ENCODE measurements at places on chromosomes 2 and 18. TPM values are rescaled to one million over a fixed set of nuclear protein-coding genes. Genes with fewer than 3 reads are reported as not detected.

SAG gene
- not detected for total RNA-seq

MAP2 gene
- total RNA-seq = 0.21 TPM

DNA sequence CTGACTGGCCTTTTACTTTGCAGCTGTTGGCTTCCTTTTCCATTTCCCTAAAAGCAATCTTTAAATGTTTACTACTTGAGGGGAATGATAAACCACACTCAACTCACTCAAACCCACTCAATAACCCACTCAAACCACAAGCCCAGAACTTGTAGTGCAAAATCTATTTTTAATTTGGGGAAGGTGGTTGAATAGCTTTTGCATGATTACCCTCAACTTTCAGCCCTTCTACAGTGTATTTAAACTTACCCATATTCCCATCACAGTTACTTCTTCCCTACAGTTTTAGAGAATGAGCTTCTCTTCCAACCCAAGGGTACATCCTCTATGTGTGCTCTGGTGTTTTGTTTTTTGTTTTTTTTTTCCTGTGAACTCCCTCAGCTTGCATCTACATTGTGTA, 636.1 kb downstream of the TDRD15 start:
- no peak overlapping the region for H3K4me3 ChIP-seq
- no peak overlapping the region for H3K27ac ChIP-seq
- no peak for DNase-seq

DNA sequence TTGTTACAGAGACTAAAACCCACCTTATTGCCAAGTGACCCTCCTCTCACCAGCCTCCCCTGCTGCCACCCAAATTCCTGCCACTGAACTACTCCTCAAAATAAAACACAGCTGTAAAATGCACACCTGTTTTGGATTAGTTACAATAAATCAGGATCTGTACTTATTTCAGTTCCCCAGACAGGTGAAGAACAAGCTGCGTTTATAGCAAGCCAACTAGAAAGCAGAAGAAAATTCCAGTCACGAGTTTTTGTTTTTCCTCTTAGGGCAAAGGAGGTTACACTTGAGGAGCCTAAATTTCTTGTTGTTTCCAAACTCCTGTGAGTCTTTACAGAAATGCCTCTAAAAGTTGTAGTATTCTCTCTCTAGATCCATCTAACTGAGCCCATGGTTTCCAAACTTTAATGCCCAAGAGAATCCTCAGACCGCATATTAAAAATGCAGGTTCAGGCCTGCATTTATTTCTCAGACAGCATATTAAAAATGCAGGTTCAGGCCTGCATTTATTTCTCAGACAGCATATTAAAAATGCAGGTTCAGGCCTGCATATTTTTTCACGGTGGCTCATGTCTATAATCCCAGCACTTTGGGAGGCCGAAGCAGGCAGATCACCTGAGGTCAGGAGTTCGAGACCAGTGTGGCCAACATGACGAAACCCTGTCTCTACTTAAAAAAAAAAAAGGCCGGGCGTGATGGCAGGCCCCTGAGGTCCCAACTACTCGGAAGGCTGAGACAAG, 62.2 kb downstream of the ALPK2 start:
- peaks cover 13% of the 10 kb centered on the region for H3K4me1 ChIP-seq
- no peak overlapping the region for H3K27ac ChIP-seq
- no peaks in the 10 kb centered on the region for H3K27me3 ChIP-seq
- no peak overlapping the region for H3K4me3 ChIP-seq

GRCh38 chr2:26672818-26673393, 19.6 kb upstream of the KCNK3 start:
- no peaks in the 10 kb centered on the region for H3K4me1 ChIP-seq
- H3K36me3 ChIP-seq = no peaks in the 10 kb centered on the region
- H3K27ac ChIP-seq = no peak overlapping the region

- no peaks in the 10 kb centered on the region for H3K4me1 ChIP-seq
- H3K27ac ChIP-seq = no peak overlapping the region
- no peak overlapping the region for H3K4me3 ChIP-seq
- DNase-seq = no peak
These were observed 53.0 kb upstream of the LCLAT1 start for GRCh38 chr2:30394096-30394495.

STAT1 gene
- total RNA-seq = 89.5 TPM

DNA sequence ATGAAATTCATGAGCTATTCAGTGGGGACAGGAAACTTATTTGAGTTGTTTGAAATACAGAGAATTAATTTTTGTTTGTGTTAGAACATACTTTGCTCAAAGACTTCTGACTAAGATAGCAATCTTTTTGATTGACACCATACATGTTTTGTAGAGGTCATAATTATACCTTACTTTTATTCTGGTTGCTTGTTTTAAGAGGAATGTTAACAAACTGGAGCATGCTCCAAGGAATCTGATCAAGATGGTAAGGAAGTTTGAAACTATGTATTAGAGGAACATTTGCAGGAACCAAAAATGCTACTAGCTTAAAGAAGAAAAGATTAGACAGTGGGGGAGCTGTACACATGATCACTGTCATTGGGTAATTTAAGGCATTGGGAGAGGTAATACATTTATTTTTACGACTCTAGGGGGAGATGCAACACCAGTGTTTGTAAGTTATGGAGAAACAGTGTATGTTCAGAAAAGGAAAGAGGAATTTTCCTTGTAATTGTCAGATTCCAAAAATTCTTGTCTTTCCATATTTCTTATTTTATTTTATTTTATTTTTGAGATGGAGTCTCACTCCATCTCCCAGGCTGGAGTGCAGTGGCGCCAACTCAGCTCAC, 8.0 kb downstream of the AGFG1 start:
- H3K27ac ChIP-seq = no peak overlapping the region
- H3K27me3 ChIP-seq = no peaks in the 10 kb centered on the region
- H3K4me1 ChIP-seq = no peaks in the 10 kb centered on the region

ZNF521 gene
- total RNA-seq = 0.16 TPM

PLB1 gene
- 4.5 TPM for total RNA-seq

SLC9A4 gene
- not detected for total RNA-seq

GRCh38 chr2:219916281-219916680, 288.9 kb downstream of the SLC4A3 start:
- DNase-seq = no peak
- H3K27ac ChIP-seq = no peak overlapping the region
- H3K4me1 ChIP-seq = no peaks in the 10 kb centered on the region
- H3K36me3 ChIP-seq = no peaks in the 10 kb centered on the region
- H3K4me3 ChIP-seq = no peak overlapping the region

DNA sequence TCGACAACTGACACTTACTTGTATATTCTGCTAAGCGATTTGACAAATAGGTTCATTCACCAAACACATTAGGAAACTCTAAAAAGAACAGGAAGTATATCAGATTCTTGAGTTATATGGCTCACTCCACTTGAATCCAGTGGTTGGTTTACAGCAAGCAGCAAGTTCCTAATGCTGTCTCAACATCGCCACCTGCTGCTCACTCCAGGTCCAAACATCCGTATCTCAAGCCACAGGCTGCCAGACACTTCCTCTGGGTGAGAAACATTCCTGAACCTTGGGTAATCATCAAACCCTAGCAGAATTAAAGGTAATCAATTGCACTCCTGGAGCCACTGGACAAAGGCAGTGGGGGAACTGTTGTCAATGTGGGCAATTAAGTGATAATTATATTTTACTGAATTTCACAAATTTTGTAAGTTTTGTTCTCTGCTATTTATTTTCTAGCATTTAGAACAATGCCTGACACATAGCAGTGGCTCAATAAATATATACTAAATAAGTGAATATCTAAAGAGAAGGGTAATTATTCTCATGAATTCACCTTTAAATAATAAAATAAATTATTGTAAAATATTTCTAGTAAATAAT, 107.1 kb upstream of the TTN start:
- peak; percentile 49 for DNase-seq
- no peaks in the 10 kb centered on the region for H3K36me3 ChIP-seq
- no peak overlapping the region for H3K4me3 ChIP-seq
- H3K27ac ChIP-seq = no peak overlapping the region

- no peak for DNase-seq
- no peaks in the 10 kb centered on the region for H3K36me3 ChIP-seq
- no peaks in the 10 kb centered on the region for H3K4me1 ChIP-seq
- no peak overlapping the region for H3K27ac ChIP-seq
- H3K27me3 ChIP-seq = no peaks in the 10 kb centered on the region
- no peak overlapping the region for H3K4me3 ChIP-seq
These were observed 15.4 kb upstream of the MAL start for GRCh38 chr2:95010126-95010525.

DNA sequence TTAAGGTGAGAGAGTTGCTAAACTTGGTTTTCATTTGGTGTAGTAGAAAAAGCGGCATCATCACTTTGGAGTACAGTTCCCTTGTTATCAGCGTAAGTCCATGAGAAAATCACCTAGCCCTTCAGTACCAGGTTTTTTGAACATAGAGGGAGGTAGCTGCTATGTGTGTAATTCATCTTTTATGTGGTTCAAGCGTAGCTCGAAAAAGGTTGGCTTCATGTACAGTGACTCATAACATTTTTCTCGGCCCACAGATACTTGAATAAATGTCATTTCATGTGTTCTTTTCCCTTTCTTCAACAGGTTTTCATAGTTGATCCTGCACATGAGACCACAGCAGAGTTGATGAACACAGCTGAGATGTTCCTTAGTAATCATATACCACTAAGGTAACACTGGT, 43.6 kb downstream of the UGGT1 start:
- no peak overlapping the region for H3K27ac ChIP-seq
- peaks cover 87% of the 10 kb centered on the region for H3K36me3 ChIP-seq
- no peak overlapping the region for H3K4me3 ChIP-seq
- no peak for DNase-seq
- H3K4me1 ChIP-seq = no peaks in the 10 kb centered on the region

GALNT5 gene
- 1.7 TPM for total RNA-seq

ABCG5 gene
- total RNA-seq = not detected

DNA sequence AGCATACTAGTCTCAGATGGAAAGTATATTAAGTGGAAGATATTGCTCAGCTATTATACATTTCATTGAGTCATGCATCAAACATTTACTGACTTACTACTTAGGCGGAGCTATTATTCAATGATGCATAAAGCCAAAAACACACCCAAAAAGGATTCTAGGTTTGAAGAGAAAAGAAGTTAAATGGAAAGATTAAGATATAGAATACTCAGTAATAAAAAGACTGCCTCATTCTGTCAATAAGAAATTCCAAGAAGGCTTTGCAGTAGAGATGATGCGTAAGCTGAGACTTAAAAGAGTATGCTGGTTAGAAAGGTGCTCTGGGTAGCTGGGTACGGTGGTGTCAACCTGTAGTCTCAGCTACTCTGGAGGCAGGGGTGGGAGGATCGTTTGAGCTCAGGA, 27.6 kb downstream of the STK17B start:
- H3K4me3 ChIP-seq = no peak overlapping the region
- peaks cover 15% of the 10 kb centered on the region for H3K4me1 ChIP-seq
- no peaks in the 10 kb centered on the region for H3K27me3 ChIP-seq
- H3K27ac ChIP-seq = no peak overlapping the region
- peaks cover 77% of the 10 kb centered on the region for H3K36me3 ChIP-seq

GRCh38 chr2:118607641-118608040, 239.8 kb downstream of the EN1 start:
- H3K27me3 ChIP-seq = no peaks in the 10 kb centered on the region
- H3K27ac ChIP-seq = no peak overlapping the region
